ENCODE measurements at places on chromosomes 4 and X.

DNA sequence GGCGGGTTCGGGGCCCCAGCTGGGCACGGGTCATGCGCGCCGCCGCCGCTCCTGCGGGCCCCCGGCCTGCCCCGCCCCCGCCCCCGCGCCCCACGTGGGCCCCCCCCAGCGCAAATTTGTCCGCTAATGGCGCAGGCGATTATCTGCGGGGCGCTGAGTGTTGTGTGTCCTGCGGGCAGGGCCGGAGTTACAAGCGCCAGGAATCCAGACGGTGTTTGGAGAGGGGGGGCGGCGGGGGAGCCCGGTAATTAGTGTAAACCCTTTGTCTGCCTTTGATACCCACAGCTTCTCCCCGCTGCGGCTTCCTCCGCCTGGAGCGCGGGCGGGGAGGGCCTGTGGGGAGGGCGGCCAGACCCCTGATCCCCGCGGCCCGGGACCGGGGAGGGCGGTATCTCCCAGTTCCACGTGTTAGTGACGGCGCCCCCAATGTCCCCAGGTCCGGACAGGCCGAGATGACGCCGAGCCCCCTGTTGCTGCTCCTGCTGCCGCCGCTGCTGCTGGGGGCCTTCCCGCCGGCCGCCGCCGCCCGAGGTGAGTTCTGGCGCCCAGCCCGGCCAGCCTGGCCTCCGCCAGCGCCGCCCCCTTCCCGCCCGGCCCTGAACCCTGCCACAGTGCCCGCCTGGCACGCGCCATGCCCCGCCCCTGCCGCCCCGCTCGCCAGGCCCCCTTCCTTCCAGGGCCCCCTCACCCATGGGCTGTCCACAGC is 761 bp downstream of the FGFRL1 start:
- no peak for DNase-seq

DNA sequence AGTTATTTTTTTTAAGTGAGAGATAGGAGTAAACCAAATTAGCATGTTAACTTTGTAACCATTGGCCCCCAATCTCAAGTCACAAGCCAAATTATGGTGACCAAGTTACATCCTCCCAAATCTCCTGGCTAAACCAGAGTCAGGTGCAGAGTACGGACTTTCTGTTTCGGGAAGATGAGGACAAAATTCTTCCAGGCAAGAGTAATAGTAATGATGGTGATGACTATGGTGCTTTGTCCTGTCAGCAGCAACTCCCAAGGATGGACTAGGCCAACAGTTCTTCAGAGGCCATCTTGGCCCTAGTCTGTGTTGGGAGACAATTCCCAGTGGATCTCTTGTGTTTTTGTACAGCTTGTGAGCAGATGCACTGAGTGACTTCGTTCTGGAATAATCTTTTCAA is 148.8 kb downstream of the GPC3 start:
- DNase-seq: no peak

- no peak for DNase-seq
Observed at GRCh38 chrX:68938244-68939004, 109.6 kb downstream of the EFNB1 start.

DNA sequence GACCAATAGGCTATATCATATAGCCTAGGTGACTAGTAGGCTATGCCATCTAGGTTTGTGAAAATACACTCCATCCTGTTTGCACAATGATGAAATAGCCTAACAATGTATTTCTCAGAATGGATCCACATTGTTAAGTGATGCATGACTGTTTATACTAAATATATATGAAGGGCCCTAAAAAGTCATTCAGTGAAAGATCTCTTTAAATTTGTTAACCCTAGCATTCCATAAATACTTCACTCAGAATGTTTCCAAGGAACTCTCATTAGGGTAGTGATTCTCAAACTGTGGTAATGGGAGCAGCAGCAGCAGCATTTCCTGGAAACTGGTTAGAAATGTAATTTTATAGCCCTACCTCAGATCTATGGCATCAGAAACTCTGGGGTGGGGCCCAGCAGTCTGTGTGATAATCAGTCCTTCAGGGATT is 74.9 kb downstream of the PRRG1 start:
- no peak for DNase-seq

GRCh38 chrX:103608306-103608963 is 672 bp downstream of the TCEAL3 start:
- DNase-seq: no peak

- no peak for DNase-seq
Observed at GRCh38 chrX:102593367-102593766, 5.9 kb upstream of the ARMCX5 start.

GRCh38 chrX:136639506-136640176 is 8.3 kb upstream of the CD40LG start:
- DNase-seq: no peak

All from stimulated activated CD8-positive, alpha-beta memory T cell treated with anti-CD3 and anti-CD28 coated beads, Interleukin-7, amount 100 ng/mL, for 1 hour (primary cell).